Cerebellum (tissue), 4 donors: ENCODE measurements at places on chromosomes 16 and 17. TPM values are rescaled to one million over a fixed set of nuclear protein-coding genes. Genes with fewer than 3 reads are reported as not detected.

Gene KRTAP4-4
- not detected for total RNA-seq

Gene CYGB
- 5.6 TPM for total RNA-seq

Gene MT2A
- total RNA-seq: 3.4 TPM

Gene MPP2
- total RNA-seq: 14.2 TPM

Gene MPP3
- 49.0 TPM for total RNA-seq

Gene GAS2L2
- total RNA-seq: 0.36 TPM
